ENCODE measurements at places on chromosomes 12 and 14.

- DNase-seq, result peak; percentile 15
These were observed 100.2 kb upstream of the ALX1 start for GRCh38 chr12:85179680-85180270.

- DNase-seq, result no peak
These were observed 370.2 kb upstream of the FLRT2 start for GRCh38 chr14:85159726-85160125.

- no peak for DNase-seq
These were observed 233.9 kb downstream of the GXYLT1 start for GRCh38 chr12:41910578-41911320.

- DNase-seq, result no peak
These were observed 84.8 kb downstream of the PEBP1 start for GRCh38 chr12:118220702-118221101.

GRCh38 chr12:1665366-1665765 lies 25.5 kb upstream of the ADIPOR2 start:
- DNase-seq, result no peak

DNA sequence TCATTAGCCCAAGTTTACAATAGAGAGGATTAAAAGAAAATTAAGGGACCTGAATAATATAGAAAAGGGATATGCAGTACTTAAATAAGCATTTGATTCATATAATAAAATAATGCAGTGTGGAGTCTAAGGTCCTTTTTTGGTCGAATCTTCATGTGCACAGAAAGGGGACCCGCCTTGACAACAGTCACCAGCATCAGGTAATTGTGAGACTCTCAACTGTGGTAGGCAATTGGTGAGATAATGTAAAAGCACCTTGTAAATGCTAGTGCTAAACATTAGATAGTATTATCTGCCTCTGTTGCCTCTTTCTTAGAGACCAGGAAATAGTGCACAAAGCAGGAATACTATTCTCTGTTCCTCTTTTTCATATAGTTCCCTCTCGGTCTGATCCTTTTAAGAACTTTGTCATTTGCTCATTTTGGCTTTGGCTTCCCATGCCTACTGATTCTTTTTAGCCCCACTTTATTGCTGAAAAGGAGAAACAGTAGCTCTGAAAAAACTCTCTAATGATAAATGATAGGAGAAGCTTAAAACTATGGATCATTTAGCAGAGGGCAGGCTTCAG lies 17.5 kb downstream of the CHPT1 start:
- DNase-seq, result no peak

DNA sequence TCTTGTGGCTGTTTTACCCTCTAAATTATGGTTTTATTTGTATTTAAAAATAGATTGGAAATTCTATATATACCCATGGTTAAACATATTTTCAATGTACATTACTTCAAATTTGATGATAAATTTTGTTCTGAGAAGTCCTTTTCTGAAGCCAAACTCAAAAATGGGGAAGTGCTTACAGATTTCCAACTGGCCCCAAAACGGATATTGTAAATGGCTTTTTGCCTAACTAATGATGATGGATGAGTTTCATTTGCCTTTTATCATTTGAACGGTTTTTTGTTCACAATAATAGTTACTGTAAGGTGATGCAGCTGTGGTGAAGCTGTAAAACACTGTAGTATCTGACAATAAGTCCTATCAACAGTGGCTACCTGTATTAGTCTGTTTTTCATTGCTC lies 136.9 kb downstream of the FUT8 start:
- no peak for DNase-seq

GRCh38 chr12:57092529-57092862 lies 3.6 kb downstream of the NAB2 start:
- DNase-seq, result no peak

DNA sequence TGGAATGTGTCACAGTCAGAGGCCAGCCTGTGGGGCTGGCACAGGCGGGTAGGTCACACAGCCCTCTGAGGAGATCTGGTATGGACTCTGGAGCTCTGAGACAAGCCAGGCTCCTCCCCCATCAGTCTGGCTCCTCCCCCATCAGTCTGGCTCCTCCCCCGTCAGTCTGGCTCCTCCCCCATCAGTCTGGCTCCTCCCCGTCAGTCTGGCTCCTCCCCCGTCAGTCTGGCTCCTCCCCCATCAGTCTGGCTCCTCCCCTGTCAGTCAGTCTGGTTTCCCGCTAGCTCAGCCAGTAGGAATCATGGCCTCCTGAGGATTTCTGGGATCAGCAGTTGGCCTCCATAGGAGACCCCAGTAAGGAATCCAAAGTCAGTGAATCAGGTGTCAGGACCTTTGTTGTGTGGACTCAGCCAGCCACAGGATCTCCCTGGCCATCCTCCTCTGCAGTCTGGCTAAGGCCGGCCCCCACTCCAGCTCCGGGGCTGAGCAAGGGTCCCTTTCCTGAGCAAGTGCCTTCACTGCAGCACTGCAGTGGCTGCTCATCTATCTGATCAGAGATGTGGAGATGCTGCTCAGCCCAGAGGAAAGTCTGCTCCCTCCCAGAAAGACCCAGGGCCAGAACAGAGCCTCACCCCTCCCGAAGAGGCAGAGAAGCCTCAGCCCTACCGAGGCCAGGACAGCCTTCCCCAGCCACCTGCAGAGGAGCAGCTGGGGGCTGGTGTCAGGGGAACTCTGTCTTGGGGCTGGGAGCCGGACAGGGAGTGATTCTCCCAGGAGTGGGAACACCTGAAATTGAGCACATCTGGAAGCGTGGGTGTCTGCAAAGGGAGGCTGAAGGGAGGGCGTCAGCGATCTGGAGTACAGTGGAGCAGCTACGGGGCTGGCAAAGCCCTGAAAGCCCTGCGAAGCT lies 35.7 kb downstream of the IQSEC3 start:
- no peak for DNase-seq

- no peak for DNase-seq
These were observed 32.5 kb upstream of the YAF2 start for GRCh38 chr12:42270596-42270995.

DNA sequence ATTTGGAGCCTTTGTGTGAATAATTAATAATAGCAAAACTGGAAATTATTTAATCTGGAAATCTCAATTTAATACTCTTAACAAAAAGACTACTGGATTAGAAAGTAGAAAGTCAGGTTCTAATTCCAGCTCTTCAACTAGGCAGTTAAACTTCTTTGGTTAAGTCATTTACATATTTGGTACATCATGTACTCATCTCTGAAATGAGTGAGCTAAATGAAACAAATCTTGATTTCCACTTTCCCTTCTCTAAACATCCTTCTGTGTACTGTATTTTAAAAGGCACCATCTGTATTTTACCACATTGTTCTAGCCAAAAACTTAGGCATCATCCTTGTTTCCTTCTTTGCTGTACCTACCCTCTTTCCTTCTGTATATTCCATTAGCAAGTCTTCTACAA lies 26.9 kb downstream of the CRADD start:
- no peak for DNase-seq

DNA sequence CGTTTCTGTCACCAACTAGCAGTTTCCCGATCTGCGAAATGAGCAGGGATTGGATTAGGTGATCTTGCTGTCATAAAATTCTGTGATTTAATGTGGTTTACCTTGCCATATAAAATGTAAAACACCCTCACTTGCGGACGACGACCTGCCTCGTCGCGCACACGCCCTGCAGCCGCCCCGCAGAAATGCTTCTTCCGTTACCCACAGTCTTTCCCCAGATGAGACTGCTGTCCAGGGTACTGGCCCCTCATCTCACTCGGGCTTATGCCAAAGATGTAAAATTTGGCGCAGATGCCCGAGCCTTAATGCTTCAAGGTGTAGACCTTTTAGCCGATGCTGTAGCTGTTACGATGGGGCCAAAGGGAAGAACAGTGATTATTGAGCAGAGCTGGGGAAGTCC lies 17.7 kb upstream of the FOXJ2 start:
- DNase-seq, result no peak

GRCh38 chr12:22700106-22700505 lies 75.1 kb downstream of the ETNK1 start:
- no peak for DNase-seq

- peak; percentile 32 for DNase-seq
These were observed 18.0 kb upstream of the CRACR2A start for GRCh38 chr12:3770891-3771290.

DNA sequence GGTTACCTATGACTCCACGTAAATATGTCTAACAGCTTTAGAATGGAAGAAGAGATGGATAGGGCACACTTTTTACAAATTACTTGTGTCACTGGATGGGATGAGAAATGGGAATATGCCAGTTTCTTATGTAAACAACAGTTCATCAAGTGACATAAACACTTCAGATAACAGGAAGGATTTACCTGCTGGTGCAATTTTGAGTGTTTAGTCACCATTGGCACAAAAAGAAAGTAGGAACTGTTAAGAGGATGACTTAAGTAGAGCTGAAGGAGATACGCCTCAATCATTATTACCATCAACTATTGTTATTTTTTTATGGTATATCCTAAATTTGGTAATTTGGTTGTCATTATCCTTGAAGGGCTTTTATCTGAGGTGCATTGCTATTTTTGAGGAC lies 83.2 kb downstream of the RMST start:
- no peak for DNase-seq

DNA sequence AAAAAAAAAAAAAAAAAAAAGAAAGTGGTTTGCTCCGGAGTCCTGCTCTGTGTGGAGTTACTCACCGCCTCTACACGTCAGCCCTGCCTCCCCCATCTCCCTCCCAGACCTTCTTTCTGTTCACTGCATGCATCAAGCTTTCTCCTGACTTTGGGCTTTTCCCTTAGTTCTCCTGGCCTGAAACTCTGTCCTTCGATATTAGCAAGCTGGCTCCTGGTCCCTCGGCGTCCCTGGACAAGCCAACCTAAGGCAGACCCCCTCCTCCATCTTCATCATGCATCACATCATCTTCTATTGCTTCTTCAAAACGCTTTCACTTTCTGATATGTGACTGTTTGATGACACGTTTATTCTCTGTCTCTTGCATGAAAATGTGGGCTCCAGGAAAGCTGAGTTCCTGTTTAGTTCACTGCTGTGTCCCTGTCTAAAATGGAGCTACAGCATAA lies 40.6 kb downstream of the SLC15A4 start:
- no peak for DNase-seq

DNA sequence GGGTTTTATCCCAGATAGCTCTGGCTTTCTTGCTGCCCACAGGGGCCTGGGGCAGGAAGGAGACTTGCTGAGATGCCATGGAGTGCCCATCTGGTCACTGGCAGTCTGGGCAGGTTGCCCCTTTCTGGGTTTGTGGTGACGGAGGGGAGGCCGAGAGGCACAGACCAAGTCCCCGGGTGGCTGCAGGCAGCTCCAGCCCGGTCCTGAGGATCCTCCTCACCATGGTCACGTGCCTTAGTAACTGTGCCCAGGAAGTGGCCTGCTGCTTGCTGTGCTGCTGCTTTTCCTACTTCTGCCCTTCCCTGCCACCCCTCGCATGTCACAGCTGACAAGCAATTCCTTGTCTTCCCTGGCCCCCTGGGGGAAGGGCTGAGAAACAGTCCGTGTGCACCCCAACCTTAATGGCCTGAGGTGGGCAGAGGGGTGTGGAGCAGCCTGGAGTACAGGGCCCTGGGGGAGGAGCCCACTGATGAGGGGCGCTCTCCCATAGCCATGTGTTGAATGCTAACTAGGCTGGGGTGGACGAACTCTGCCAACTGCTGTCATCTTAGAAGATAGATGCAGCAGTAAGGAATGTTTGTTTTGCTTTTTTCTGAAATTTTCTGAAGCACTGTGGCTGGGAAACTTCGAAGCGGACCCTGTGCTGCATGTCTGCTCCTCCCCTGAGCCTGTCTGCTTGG lies 54.9 kb upstream of the SRSF5 start:
- DNase-seq, result no peak

All from fibroblast of skin of left biceps (primary cell).